Right lobe of liver (tissue), 6 donors: ENCODE measurements at places on chromosomes 16 and 17. TPM values are rescaled to one million over a fixed set of nuclear protein-coding genes. Genes with fewer than 3 reads are reported as not detected.

GRCh38 chr16:58125041-58125440 is 4.1 kb downstream of the CFAP20 start:
- H3K27me3 ChIP-seq, result no peaks in the 10 kb centered on the region
- H3K36me3 ChIP-seq, result no peaks in the 10 kb centered on the region
- DNase-seq, result no peak
- H3K4me3 ChIP-seq, result no peak overlapping the region
- no peak overlapping the region for H3K27ac ChIP-seq
- H3K4me1 ChIP-seq, result peaks cover 61% of the 10 kb centered on the region

The GAS2L2 gene
- total RNA-seq, result not detected

The CCL2 gene
- total RNA-seq, result 2.0 TPM

DNA sequence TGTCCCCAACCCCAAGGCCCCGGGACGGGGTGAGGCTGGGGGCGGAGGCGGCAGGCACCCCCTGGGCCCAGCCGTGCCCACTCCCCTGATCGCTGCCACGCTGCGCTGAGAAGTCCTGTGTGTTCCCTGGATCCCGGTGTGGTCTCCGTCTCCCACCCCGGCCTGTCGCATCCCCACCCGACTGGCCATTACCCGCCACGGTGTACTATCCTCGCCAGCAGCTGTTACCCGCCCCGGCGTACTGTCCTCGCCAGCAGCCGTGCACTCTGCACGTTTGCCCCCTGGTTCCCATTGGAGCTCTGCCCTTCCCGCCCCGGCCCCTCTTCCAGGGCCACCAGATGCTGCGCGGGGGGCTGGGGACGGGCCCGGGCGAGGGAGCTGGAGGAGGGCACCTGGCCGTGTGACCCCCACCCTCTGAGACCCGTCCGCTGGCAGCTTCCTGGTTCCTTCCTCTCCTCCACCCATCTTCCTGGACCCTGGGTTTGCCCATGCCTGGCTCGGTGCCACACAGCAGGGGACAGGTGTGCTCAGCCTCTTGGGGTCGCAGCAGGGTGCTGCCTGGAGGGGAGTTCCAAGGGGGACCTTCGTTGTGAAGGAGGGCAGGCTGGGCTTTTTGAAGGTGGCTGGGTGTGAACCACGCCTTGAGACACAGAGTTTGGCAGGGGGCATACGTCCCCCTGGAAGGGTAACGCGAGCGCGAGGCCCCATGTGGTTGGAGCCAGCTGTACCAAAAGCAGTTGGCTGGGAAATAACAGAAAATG is 19.7 kb downstream of the BAHCC1 start:
- H3K36me3 ChIP-seq, result no peaks in the 10 kb centered on the region
- H3K27me3 ChIP-seq, result no peaks in the 10 kb centered on the region
- no peaks in the 10 kb centered on the region for H3K4me1 ChIP-seq
- no peak overlapping the region for H3K27ac ChIP-seq
- no peak overlapping the region for H3K4me3 ChIP-seq

The KRT31 gene
- not detected for total RNA-seq

DNA sequence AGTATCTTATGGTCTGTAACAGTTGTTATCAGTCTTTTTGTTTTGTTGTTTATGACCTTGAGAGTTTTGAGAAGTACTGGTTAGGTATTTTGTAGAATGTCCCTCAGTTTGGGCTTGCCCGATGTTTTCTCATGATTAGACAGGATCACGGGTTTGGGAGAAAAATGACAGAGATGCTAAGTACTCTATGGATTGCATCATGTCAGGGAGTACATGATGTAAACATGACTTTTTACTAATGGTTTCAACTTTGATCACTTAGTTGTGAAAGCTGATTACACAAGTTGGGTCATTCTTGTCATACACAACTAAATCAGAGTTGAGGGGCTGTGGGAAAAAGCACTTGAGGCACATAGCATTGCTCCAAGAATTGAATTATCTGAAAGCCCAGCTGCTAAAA is 94.7 kb upstream of the SIAH1 start:
- H3K4me1 ChIP-seq, result no peaks in the 10 kb centered on the region
- H3K27ac ChIP-seq, result no peak overlapping the region
- no peaks in the 10 kb centered on the region for H3K27me3 ChIP-seq
- H3K4me3 ChIP-seq, result no peak overlapping the region

- no peaks in the 10 kb centered on the region for H3K36me3 ChIP-seq
- peak overlapping the region; percentile 76 for H3K4me3 ChIP-seq
- H3K27ac ChIP-seq, result peak overlapping the region; percentile 93
- no peaks in the 10 kb centered on the region for H3K27me3 ChIP-seq
- H3K4me1 ChIP-seq, result no peaks in the 10 kb centered on the region
These were observed 1.4 kb upstream of the NBR1 start for GRCh38 chr17:43169561-43170139.

The FBXO39 gene
- 0.49 TPM for total RNA-seq

- peak overlapping the region; percentile 98 for H3K27ac ChIP-seq
- no peak for DNase-seq
- H3K36me3 ChIP-seq, result peaks cover 24% of the 10 kb centered on the region
- no peaks in the 10 kb centered on the region for H3K27me3 ChIP-seq
- H3K4me3 ChIP-seq, result peak overlapping the region; percentile 73
- no peaks in the 10 kb centered on the region for H3K4me1 ChIP-seq
These were observed 504 bp downstream of the ZNF263 start for GRCh38 chr16:3283543-3284447.

DNA sequence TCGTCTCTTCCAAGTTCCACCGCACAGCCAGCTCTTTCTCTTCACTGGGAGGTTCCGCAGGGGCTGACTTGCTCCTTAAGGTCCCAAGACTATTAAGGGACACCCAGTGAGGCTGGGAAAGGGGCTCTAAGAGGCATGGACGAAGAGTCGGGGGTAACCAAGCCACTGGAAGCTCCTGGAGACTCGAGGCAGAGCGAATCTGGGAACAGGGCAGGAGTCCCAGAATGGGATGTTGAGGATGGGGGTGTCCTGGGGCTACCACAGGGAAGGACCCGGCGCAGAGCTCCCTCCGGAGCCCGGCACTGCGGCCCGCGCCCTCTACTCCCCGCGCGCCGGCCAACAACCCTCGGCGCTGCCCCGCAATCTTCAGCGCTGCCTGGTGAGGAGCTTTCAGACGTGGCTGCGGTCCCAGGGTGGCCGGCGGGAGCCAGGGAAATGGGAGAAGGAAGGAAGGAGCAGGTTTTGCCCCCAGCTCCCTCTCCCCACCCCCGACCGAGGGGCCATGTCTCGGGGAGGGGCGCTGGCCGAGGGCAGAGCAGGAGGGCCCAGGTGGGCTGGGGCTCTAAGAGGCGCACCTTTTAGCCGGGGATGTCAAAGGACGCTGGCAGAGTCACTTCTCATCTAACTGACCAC is 581 bp downstream of the CHST5 start:
- no peaks in the 10 kb centered on the region for H3K4me1 ChIP-seq
- no peak overlapping the region for H3K4me3 ChIP-seq
- no peaks in the 10 kb centered on the region for H3K27me3 ChIP-seq
- DNase-seq, result no peak
- no peaks in the 10 kb centered on the region for H3K36me3 ChIP-seq
- H3K27ac ChIP-seq, result no peak overlapping the region

GRCh38 chr16:85948138-85948509 is 49.2 kb downstream of the IRF8 start:
- peaks cover 11% of the 10 kb centered on the region for H3K4me1 ChIP-seq
- no peaks in the 10 kb centered on the region for H3K27me3 ChIP-seq
- no peak for DNase-seq

The ASGR1 gene
- 399 TPM for total RNA-seq

- H3K27ac ChIP-seq, result peak overlapping the region; percentile 86
- no peak for DNase-seq
- no peaks in the 10 kb centered on the region for H3K27me3 ChIP-seq
- peak overlapping the region; percentile 84 for H3K4me3 ChIP-seq
- no peaks in the 10 kb centered on the region for H3K4me1 ChIP-seq
- H3K36me3 ChIP-seq, result no peaks in the 10 kb centered on the region
These were observed 1.6 kb downstream of the ACLY start for GRCh38 chr17:41917192-41917591.

GRCh38 chr17:56499799-56500388 is 93.6 kb upstream of the NOG start:
- H3K27ac ChIP-seq, result no peak overlapping the region
- no peak for DNase-seq
- H3K4me1 ChIP-seq, result no peaks in the 10 kb centered on the region

DNA sequence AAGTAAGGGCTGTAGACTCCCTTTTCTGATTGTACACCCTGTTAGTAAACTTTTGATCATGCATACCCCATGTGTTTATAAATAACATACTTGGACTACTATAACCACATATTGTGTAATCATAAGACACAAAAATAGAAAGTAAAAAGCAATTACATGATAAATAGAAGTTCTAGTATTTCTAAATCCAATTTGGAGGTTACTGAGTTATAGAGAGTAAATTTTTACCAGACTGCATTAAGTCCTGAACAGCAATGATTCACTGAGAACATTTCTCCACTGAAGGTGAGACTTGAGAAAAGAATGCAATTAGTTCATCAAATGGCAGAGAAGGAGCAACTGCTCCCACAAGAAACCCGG is 7.7 kb upstream of the TBKBP1 start:
- no peaks in the 10 kb centered on the region for H3K4me1 ChIP-seq
- H3K27me3 ChIP-seq, result no peaks in the 10 kb centered on the region
- no peak for DNase-seq
- H3K27ac ChIP-seq, result no peak overlapping the region

The KRT39 gene
- total RNA-seq, result not detected

GRCh38 chr16:6836766-6837165 is 495.9 kb upstream of the RBFOX1 start:
- DNase-seq, result no peak
- no peaks in the 10 kb centered on the region for H3K36me3 ChIP-seq
- no peaks in the 10 kb centered on the region for H3K4me1 ChIP-seq
- H3K4me3 ChIP-seq, result no peak overlapping the region

DNA sequence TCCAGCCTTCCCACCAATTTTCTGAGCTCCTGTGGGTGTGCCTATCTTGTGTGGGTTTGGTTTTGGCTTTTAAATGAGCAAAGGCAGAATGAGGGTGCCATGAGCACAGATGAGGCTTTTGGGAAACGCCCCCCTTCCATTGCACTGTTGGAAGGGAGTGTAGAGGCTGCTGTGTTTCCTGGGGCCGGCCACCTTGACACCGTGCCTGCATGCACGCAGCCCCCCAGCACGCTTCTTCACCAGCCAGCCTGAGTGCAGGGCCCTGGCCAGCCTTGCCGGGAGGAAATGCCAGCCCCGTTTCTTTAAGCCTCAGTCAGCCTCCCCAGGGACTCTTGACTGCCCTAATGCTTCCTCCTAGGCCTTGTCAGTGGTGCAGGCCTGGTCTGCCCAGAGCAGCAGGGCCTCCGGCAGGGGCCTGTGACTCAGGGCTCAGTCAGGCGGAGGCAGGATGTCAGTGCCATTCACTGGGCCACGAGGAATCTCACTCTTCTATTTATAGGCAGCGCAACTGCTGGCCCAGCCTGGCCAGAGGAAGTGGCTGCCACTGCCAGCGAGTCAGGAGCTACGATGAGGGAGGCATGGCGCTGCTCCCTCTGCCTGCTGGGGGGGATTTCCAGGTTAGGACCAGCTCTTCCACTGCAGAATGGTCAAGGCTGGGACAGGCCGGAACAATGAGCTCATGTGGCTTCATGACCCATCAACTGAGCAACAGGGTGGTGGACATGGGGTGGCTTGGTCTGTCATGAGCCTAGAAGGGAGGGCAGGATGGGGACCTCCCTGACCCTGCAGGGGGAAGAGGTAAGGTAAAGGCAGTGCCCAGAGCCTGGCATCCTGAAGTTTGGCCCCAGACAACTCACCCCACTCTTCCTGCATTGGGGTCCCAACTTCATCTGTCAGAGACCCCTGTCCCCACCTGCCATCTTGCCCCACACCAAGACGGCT is 205.2 kb downstream of the RAB11FIP4 start:
- H3K4me3 ChIP-seq, result no peak overlapping the region
- no peaks in the 10 kb centered on the region for H3K27me3 ChIP-seq
- peaks cover 5% of the 10 kb centered on the region for H3K36me3 ChIP-seq
- H3K4me1 ChIP-seq, result no peaks in the 10 kb centered on the region

DNA sequence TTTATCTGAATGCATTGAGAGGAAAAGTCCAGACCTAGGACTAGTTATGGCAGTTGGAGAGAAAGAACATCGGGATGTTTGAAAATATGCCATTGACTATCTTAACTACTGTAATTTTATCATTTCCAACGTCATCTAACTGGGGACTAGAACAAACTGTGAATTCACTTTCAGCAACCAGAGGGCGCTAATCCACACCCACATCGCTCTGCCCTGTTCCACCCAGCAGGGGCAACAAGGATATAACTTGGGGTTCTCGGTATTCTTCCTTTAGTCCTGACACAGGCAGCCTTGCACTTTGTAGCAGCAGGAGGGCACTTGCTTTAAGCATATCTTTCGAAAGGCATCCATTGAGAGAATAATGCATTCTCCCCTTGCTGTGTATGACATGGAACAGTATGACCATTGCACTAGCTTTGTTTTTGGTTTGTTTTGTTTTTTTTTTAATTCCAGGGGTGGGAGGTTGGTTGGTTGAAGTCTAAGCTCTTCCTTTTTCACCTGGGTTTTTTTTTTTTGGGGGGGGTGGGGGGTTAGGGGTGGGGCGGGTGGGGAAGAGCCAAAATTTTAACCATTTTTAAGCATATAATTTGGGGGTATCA is 31.5 kb downstream of the SIAH1 start:
- peaks cover 16% of the 10 kb centered on the region for H3K36me3 ChIP-seq
- H3K4me3 ChIP-seq, result no peak overlapping the region
- H3K27ac ChIP-seq, result no peak overlapping the region
- no peaks in the 10 kb centered on the region for H3K4me1 ChIP-seq

The NPIPA1 gene
- total RNA-seq, result 33.3 TPM

DNA sequence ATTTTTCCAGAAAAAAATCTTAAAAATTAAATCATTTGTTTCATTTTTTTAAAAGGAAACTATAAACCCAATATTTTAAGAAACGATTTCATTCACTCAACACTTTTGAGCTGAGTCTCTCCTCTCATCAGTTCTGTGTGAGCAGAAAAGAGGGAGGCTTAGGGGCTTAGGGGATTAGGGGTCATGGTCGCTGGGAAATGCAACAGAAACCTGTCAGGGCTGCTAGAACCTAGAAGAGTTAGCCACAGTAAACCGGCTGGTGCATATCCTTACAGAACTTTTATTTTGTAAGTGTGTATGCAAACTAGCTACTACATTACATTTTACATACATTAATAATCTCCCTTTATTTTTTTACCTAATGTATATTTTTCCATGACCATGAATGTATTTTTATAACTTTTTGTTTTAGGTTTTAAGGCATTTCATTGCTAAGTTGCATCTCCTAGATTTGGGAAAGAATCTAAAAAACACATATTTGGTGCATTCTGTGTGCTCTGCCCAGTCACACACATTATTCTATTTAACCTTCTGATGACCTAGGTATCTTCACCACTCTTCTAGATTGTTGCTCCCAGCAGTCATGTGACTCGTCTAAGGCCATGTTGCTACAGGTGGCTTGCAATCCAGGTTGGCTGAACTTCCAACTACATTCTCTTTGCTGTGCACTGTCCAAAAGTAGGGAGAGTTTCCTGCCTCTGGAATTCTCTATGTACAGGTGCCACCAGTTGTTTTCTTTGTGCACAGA is 24.4 kb downstream of the TBC1D3B start:
- H3K4me3 ChIP-seq, result no peak overlapping the region
- no peaks in the 10 kb centered on the region for H3K27me3 ChIP-seq
- H3K36me3 ChIP-seq, result no peaks in the 10 kb centered on the region
